ENCODE measurements at places on chromosomes 16 and 17. TPM values are rescaled to one million over a fixed set of nuclear protein-coding genes. Genes with fewer than 3 reads are reported as not detected.

DNA sequence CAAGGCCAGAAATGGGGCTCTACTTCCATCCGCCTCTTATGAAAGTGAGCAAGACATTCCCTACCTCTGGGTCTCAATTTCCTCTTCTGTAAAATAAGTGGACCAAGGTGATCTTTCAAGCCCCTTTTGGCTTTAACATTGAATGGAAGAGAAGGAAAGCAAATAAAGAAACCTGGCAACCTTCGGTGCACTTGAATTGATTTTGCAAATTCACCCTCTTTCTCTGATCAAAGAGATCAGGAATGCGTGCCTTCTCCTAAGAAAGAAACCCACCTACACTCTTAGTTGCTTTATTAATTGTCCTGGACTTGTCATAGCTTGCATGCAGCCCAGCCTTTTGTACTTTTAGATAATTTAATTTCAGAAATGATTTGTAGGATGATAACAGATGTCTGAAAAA is 3.0 kb downstream of the MSI2 start:
- no peak overlapping the region for H3K4me3 ChIP-seq
- H3K27ac ChIP-seq, result no peak overlapping the region
- H3K4me1 ChIP-seq, result peaks cover 32% of the 10 kb centered on the region
- H3K36me3 ChIP-seq, result peaks cover 5% of the 10 kb centered on the region
- H3K27me3 ChIP-seq, result no peaks in the 10 kb centered on the region

The RDM1 gene
- not detected for total RNA-seq

DNA sequence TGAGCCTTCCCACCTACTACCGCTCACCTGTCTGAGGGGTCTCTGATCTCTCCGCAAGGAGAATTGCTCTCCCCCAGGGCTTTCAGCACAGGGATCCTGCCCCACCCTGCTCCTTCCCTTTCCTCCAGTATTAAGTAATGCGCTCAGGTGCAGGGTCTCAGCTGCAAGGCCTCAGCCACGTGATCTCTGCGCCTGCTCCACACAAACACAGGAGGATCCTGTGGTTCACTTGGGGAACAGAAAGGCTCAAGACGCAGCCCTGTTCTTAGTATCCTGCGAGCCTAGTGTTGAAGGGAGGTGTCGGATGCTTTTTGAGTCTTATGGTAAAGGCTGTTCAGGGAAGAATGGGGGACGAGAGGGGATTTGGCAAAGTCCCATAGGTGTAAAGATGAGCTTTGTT is 41.6 kb upstream of the GCSH start:
- H3K4me1 ChIP-seq, result no peaks in the 10 kb centered on the region
- no peak overlapping the region for H3K4me3 ChIP-seq
- H3K27me3 ChIP-seq, result no peaks in the 10 kb centered on the region
- no peak overlapping the region for H3K27ac ChIP-seq
- peaks cover 4% of the 10 kb centered on the region for H3K36me3 ChIP-seq

DNA sequence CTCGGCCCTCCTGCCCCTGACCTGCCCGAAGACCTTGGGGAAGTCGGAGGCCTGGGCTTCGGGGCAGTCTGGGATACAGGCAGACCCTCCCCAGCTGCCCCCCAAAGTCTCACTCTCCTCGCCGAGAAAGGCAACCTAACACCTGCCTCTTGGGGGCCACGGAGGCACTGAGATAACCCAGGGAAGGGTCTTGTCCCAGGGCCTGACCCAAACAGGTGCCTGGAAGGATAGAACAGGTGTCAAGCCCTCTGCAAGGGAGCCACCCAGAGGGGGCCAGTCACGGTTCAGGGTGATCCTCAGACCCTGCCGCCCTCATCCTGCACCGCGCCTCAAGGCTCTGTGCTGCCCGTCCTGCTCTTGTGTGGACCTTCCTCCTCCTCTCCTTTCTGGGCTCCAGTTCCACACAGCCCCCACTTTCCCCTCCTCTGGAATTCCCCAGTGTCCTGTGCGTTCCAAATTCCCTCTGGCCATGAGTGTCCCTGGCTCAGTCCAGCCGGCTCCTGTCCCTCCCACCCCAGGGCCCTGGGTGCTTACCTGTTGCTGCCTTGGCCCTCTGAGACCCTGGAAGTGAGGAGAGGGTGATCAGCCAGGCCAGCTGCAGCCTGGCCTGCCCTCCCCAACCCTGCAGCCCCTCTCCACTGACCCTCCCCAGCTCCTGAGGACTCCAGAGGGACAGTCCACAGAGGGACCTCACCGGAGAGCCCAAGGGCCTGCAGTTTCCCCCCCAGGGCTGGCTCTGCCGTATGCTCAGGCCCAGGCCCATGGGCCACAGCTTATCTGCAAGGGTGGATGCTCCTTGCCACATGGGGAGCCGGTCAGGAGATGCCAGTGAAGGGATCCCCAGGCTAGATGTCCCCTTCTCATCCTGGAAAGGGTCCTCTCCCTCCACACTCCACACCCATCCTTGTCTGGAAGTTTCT is 3.8 kb downstream of the PRSS27 start:
- no peaks in the 10 kb centered on the region for H3K36me3 ChIP-seq
- peaks cover 30% of the 10 kb centered on the region for H3K4me1 ChIP-seq
- no peak for DNase-seq
- H3K27ac ChIP-seq, result no peak overlapping the region

The PIK3R5 gene
- total RNA-seq, result 13.5 TPM

The PRSS8 gene
- total RNA-seq, result 168 TPM

The MBTPS1 gene
- 90.8 TPM for total RNA-seq

DNA sequence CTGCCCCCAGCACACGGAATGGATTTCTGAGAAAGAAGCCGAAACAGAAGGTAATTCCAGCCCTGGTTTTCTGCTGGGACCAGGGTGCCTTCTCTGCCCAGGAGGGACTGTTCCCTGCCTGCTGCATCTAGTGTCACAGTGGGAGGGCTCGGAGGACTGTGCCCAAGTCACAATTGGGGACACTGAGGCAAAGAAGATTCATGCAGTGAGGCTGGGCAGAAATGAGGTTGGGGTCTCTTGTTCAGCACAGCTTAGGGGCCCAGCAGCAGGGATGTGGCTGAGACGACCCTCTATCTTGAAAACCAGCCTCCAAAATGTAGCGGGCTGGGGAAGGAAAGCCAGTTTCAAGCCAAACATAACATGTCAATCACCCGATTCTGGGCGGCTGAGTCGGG is 592 bp downstream of the IL21R start:
- no peaks in the 10 kb centered on the region for H3K36me3 ChIP-seq
- H3K27ac ChIP-seq, result no peak overlapping the region
- peaks cover 17% of the 10 kb centered on the region for H3K27me3 ChIP-seq
- H3K4me1 ChIP-seq, result peaks cover 13% of the 10 kb centered on the region
- DNase-seq, result no peak

The SLC6A2 gene
- 30.2 TPM for total RNA-seq

- H3K27ac ChIP-seq, result peak overlapping the region; percentile 91
- peak overlapping the region; percentile 77 for H3K4me3 ChIP-seq
- H3K4me1 ChIP-seq, result peaks cover 34% of the 10 kb centered on the region
- H3K36me3 ChIP-seq, result no peaks in the 10 kb centered on the region
- H3K27me3 ChIP-seq, result no peaks in the 10 kb centered on the region
Measured at GRCh38 chr16:53503991-53504663, 1.1 kb upstream of the AKTIP start.

GRCh38 chr16:23597003-23597756 is 1.1 kb upstream of the NDUFAB1 start:
- no peaks in the 10 kb centered on the region for H3K27me3 ChIP-seq
- no peak for DNase-seq
- no peak overlapping the region for H3K4me3 ChIP-seq
- no peak overlapping the region for H3K27ac ChIP-seq
- H3K36me3 ChIP-seq, result peaks cover 20% of the 10 kb centered on the region

The NOS2 gene
- total RNA-seq, result not detected

The HSPB9 gene
- 0.31 TPM for total RNA-seq

- no peaks in the 10 kb centered on the region for H3K36me3 ChIP-seq
- no peaks in the 10 kb centered on the region for H3K27me3 ChIP-seq
- no peak for DNase-seq
- H3K27ac ChIP-seq, result no peak overlapping the region
- H3K4me1 ChIP-seq, result peaks cover 23% of the 10 kb centered on the region
Measured at GRCh38 chr16:85178596-85178995, 66.3 kb upstream of the CIBAR2 start.

The CES2 gene
- total RNA-seq, result 33.6 TPM

DNA sequence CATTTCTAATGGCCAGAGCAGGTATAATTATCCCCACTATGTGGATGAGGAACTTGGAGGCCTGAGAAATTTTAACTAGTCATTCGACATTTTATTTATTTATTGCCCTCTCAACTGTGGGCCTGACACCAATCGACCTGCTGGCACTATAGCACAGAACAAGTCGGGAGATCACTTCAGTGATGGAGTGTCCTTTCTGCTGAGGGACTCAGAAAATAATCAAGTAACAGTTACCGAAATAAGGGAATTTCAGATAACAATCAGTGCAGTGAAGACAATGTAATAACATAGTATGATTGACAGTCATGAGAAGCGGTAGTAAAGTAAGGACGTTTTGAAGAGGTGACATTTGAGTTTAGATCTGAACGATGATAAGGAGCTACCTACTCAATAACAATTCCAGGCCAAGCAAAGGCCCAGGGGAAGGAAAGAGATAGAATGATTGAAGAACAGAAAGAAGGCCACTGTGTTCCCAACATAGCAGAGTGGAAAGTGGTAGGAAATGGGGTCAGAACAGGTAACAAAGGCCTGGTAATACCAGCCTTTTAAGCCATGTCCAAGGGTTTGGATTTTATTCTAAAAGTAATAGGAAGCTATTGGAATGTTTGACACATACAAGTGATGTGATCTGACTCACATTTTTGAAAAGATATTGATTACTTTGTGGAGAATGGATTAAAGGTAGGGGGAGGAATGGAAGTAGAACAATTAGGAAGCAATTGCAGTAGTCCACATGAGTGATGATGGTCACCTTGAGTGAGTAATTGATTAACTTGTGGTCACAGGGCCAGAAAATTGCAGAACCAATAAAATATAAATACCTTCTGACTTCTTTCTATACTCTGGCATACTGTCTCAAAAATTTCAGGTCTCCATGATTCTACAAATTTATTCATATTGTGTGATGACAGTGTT is 1.4 kb downstream of the STXBP4 start:
- peak overlapping the region; percentile 95 for H3K4me3 ChIP-seq
- no peaks in the 10 kb centered on the region for H3K36me3 ChIP-seq
- H3K27ac ChIP-seq, result no peak overlapping the region

Measured in suprapubic skin (tissue), 4 donors.